ENCODE measurements at places on chromosomes 16 and 17.

- H3K27me3 ChIP-seq = peaks cover 9% of the 10 kb centered on the region
- H3K36me3 ChIP-seq = no peaks in the 10 kb centered on the region
- DNase-seq = no peak
- peaks cover 8% of the 10 kb centered on the region for H3K4me1 ChIP-seq
Observed at GRCh38 chr16:50478075-50478772, 70.0 kb upstream of the NKD1 start.

DNA sequence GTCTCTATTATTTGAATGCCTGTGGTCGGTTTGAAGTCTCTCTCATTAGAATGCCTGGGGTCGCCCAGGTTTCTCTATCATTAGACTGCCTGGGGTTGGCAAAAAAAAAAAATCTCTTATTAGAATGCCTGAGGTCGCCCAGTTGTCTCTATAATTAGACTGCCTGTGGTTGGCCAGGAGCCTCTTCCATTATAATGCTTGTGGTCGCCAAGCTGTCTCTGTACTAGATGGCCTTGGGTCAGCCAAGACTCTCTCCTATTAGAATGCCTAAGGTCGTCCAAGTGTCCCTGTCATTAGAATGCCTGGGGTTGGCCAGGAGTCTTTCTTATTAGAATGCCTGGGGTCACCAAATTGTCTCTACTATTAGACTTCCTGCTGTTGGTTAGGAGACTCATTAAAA is 2228.4 kb downstream of the TP53TG3F start:
- no peak for DNase-seq
- H3K4me3 ChIP-seq = no peak overlapping the region
- no peaks in the 10 kb centered on the region for H3K4me1 ChIP-seq
- no peak overlapping the region for H3K27ac ChIP-seq

DNA sequence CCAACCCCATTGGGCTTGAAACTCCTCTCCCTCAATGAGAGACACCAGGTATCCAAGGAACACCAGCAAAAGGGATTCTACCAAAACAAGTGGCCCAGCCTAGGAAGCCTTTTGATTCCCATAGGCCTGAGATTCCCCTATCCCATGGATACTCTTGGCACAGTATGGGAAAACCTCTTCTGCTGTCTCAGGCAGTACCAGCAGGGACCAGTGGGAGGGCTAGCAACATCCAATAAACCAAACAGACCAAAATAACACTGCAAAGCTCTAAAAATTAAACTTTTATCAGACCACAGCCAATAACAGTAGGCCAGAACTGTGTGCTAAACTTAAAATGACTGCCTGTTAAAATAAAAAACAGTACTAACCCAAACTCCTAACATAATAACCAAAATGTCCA is 153.9 kb upstream of the CES5A start:
- H3K27me3 ChIP-seq = peaks cover 14% of the 10 kb centered on the region
- DNase-seq = no peak
- no peak overlapping the region for H3K27ac ChIP-seq
- no peaks in the 10 kb centered on the region for H3K4me1 ChIP-seq

DNA sequence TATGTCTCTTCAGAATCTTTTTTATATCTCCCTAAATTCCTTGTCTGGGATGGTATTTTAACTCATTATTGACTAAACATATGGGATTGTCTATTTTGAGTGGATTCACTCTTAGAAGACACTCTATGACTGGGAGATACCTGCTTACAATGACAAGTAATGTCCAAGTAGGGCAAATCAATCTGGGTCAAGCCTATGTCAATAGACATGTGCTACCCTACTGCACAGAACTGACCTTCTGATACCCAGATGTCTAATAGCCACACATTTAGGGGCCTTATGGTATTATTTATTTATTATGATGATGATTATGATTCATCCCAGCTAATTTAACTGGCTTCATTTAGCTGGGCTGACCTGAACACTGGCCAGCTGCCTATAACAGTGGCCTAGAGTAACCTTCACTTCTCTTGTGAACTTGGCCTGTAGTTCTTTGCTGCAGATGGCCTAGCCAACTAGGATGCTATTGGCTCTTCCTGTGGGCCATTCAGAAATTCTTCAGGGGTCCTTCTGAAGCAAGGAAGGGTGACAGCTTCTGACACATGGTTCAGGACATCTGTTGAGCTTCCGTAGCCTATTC is 138.0 kb downstream of the ANKFN1 start:
- peak overlapping the region; percentile 17 for H3K27ac ChIP-seq
- peaks cover 24% of the 10 kb centered on the region for H3K4me1 ChIP-seq
- H3K36me3 ChIP-seq = no peaks in the 10 kb centered on the region
- H3K4me3 ChIP-seq = no peak overlapping the region
- no peak for DNase-seq

- H3K4me1 ChIP-seq = no peaks in the 10 kb centered on the region
- H3K36me3 ChIP-seq = peaks cover 7% of the 10 kb centered on the region
- H3K27me3 ChIP-seq = no peaks in the 10 kb centered on the region
- no peak overlapping the region for H3K27ac ChIP-seq
- no peak overlapping the region for H3K4me3 ChIP-seq
- no peak for DNase-seq
Observed at GRCh38 chr16:71645450-71645849, 19.5 kb downstream of the MARVELD3 start.

DNA sequence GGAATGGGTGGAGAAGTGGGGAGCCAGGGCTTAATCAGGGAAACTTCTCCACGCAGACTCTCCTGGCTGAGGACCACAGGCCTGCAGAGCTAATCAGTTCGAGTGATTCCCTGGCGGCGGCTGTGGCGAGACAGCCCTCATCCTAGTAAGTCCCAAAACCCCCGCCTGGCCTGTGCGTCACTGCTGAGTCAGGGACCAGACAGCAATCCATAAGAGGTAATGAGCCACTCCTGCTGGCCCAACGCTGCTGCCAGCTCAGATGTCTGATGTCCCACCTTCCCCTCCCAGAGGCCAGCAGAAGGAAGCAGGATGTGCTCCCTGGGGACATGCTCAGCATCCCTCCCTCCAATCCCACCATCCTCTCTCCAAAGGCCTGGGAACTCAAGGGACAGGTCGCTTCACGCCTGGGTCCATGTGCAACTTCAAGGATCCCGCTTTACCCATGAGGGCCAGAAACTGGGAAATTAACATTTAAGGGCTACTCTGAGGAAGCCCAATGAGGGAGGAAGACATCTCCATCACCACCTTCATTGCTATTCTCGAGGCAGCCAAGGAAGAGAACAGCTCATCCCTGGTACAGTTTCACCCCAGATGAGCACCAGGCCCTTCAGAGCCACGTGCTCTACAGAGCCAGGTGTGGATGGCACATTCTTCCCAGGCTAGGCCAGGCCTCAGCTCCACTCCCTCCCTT is 7.9 kb downstream of the ACLY start:
- H3K4me3 ChIP-seq = no peak overlapping the region
- no peaks in the 10 kb centered on the region for H3K27me3 ChIP-seq
- peaks cover 66% of the 10 kb centered on the region for H3K36me3 ChIP-seq
- no peak for DNase-seq
- no peak overlapping the region for H3K27ac ChIP-seq
- H3K4me1 ChIP-seq = peaks cover 17% of the 10 kb centered on the region

Data from activated CD4-positive, alpha-beta T cell treated with anti-CD3 and anti-CD28 coated beads, Interleukin-2, amount 10 ng/mL, durations not matched to agents 24 days and 14 days (primary cell).